Kidney (tissue), 22 donors: ENCODE measurements at places on chromosomes 1 and 21. TPM values are rescaled to one million over a fixed set of nuclear protein-coding genes. Genes with fewer than 3 reads are reported as not detected.

The NR5A2 gene
- 0.13 TPM for polyA plus RNA-seq

The CFHR2 gene
- polyA plus RNA-seq, result not detected

The C1orf146 gene
- not detected for polyA plus RNA-seq

The XCL1 gene
- polyA plus RNA-seq, result not detected

The TPR gene
- 27.4 TPM for polyA plus RNA-seq

The KRTAP26-1 gene
- not detected for polyA plus RNA-seq

The SLC16A1 gene
- 9.7 TPM for polyA plus RNA-seq

The SPATA21 gene
- polyA plus RNA-seq, result not detected

The CD1D gene
- 0.77 TPM for polyA plus RNA-seq

The S100A16 gene
- 174 TPM for polyA plus RNA-seq

The RIPK4 gene
- polyA plus RNA-seq, result 11.6 TPM

The E2F2 gene
- polyA plus RNA-seq, result not detected

The FAM72A gene
- polyA plus RNA-seq, result 1.8 TPM

The SLC30A2 gene
- 26.8 TPM for polyA plus RNA-seq

The IFNLR1 gene
- 1.6 TPM for polyA plus RNA-seq

The GPBP1L1 gene
- polyA plus RNA-seq, result 59.1 TPM

The FCRL1 gene
- polyA plus RNA-seq, result not detected

The TNFRSF14 gene
- 99.1 TPM for polyA plus RNA-seq

The MEF2D gene
- 13.7 TPM for polyA plus RNA-seq

The MYOG gene
- polyA plus RNA-seq, result not detected

The FGGY gene
- 11.2 TPM for polyA plus RNA-seq
